ENCODE measurements at places on chromosomes 5 and 9.
A peak's percentile ranks its signal among the peaks of the same experiment; 100 is the strongest.

DNA sequence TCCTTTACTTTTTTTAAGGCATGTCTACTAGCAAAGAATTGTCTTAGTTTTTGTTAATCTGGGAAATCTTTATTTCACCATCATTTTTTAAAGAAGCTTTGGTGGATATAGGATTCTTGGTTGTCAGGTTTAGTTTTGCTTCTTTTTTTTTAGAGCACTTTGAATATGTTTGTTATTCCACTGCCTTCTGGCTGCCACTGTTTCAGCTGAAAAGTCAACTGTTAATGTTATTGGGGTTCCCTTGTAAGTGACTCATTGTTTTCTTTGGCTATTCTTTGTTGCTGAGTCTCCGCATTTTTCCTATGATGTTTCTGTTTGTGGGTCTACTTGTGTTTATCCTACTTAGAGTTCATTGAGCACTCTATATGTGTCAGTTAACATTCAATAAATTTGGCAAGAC is 44.4 kb downstream of the PHAX start:
- DNase-seq, result no peak

- no peak for DNase-seq
Measured at GRCh38 chr9:4397917-4398316, 92.4 kb upstream of the SLC1A1 start.

DNA sequence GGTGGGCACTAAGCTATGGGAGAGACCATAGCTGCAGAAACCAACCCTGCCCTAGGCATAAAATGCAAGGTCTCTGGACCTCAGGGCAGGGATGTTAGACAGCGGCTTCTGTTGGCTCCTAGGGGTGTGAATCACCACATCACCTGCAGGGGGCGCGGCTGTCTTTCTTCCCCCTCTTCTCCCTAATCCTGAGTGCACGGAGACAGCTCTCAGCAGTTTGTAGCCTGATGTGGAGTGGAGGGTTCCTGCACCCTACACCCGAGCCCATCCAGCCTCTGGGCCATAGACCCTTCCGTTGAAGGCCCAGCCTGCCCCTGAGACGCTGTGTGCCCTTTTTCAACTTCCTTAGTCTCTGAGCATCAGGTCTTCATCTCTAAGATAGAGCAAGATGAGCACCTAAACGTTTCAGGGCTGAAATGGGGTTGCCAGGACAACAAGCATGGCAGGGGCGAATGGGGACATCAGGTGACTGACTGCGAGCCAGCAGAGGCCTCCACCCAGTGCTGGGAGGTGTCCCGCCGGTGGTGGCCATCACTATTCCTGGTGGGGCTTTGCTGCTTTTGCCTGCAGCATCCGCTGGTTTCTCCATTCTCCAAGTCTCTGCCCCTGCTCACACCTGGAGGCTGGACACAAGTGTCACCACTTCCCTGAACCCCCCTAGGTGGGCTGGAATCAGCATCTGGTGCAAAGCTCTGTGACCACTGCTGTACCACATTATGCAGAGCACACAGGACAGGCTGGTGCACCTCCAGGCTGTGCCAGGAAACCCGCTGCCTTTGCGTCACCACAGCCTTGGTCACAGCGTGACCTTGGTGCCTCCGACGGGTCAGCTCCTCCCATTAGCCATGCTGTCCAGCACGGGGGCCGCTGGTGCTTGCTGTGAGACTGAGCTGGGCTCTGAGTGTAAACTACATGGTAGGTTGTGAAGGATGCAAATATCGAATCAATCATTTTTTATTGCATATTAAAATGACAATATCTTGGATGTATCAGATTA is 2.5 kb upstream of the SEC16A start:
- DNase-seq, result peak; percentile 76

DNA sequence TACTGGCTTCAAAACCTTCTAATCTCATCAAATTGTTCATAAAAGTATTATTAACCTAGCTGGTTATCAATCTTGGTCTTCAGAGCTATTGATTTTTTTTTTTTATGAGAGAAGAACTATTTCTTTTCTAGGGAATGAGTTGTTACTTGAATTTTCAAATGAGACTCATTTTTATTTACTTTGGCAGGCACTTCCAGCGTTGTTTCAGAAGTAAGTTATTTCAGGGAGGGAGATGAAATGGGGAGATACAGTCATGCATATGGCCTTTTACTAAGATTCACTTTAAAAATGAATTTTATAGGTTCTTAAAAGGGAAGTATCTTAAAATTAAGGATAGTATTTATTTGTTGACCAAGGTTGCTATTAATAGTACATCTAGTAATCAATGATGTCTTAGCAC is 129.6 kb downstream of the IZUMO3 start:
- no peak for DNase-seq

- no peak for DNase-seq
Measured at GRCh38 chr5:15518786-15519185, 18.8 kb downstream of the FBXL7 start.

GRCh38 chr5:10081584-10081983 is 168.1 kb downstream of the ATPSCKMT start:
- DNase-seq, result no peak

All from stimulated activated CD4-positive, alpha-beta T cell treated with anti-CD3 and anti-CD28 coated beads, TNF-alpha, amount 100 ng/mL, for 48 hours (primary cell).